Neural crest cell (in vitro differentiated cells): ENCODE measurements at places on chromosomes 2 and 18.

- no peak overlapping the region for H3K27ac ChIP-seq
- peaks cover 9% of the 10 kb centered on the region for H3K4me1 ChIP-seq
- no peak for DNase-seq
- H3K4me3 ChIP-seq, result no peak overlapping the region
- no peaks in the 10 kb centered on the region for H3K27me3 ChIP-seq
These were observed 304.8 kb upstream of the SOX11 start for GRCh38 chr2:5387406-5387805.

DNA sequence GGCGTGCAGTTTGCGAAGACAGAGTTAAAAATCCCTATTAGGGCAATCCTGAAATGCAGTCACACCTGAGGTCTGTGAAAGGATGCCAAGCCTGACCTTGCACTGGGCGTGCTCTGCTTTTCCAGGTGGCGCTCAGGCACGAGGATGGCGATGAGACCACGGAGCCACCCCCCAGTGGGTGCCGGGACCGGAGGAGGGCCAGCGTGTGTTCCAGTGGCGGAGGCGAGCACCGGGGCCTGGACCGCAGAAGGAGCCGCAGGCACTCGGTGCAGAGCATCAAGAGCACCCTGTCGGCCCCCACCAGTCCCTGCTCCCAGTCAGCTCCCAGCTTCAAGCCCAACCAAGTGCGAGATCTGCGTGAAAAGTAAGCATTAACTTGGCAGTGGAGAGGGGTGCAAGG lies 203.4 kb downstream of the TPGS2 start:
- peaks cover 25% of the 10 kb centered on the region for H3K36me3 ChIP-seq
- no peak for DNase-seq
- no peaks in the 10 kb centered on the region for H3K27me3 ChIP-seq
- no peak overlapping the region for H3K27ac ChIP-seq

- no peak overlapping the region for H3K4me3 ChIP-seq
- DNase-seq, result no peak
- peaks cover 29% of the 10 kb centered on the region for H3K4me1 ChIP-seq
- no peaks in the 10 kb centered on the region for H3K27me3 ChIP-seq
- peak overlapping the region; percentile 62 for H3K27ac ChIP-seq
- no peaks in the 10 kb centered on the region for H3K36me3 ChIP-seq
These were observed 39.8 kb upstream of the ASAP2 start for GRCh38 chr2:9166579-9167377.

DNA sequence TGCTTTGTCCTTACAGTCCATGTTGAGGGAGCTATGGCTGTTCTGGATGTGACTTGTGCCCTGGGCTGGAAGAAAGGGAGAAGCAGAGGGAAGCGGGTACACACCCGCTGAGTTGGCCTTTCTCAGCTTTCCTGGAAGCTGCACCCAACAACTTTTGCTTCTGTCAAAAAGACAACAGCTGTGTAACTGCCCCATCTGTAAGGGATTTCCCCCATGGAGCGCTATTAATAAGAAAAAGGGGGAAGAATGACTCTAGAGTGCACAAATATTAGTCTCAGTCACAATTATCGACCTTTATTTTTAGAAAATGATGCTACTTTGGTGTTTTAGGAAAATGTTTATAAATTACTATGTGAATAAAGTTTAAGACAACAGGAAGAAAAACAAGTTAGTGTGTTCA lies 368.3 kb downstream of the RAD51AP2 start:
- H3K27ac ChIP-seq, result no peak overlapping the region
- no peak overlapping the region for H3K4me3 ChIP-seq
- no peaks in the 10 kb centered on the region for H3K36me3 ChIP-seq
- no peaks in the 10 kb centered on the region for H3K27me3 ChIP-seq
- H3K4me1 ChIP-seq, result peaks cover 5% of the 10 kb centered on the region

DNA sequence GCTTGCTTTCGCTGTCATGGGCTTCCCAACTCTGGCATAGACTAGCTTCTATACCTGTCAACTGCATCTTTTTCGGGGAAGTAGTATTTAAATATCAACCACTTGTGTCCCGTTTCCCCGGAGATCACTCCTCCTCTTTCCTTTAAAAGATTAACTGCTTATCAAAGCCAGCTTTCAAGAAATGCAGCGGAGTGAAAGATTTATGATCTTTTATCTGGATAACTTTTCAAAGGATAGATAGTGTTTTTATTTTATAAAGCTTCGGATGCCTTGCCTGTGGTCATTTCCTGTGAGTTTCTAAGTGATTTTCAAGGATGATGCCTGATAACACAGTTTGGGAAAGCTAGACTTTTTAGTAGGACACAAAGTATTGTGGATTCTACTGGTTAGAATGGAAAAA lies 2.9 kb upstream of the IGFBP5 start:
- no peak for DNase-seq
- H3K4me3 ChIP-seq, result no peak overlapping the region
- peaks cover 14% of the 10 kb centered on the region for H3K4me1 ChIP-seq
- no peaks in the 10 kb centered on the region for H3K27me3 ChIP-seq
- peaks cover 4% of the 10 kb centered on the region for H3K36me3 ChIP-seq

GRCh38 chr2:105864262-105864661 lies 119.5 kb downstream of the NCK2 start:
- no peak overlapping the region for H3K4me3 ChIP-seq
- H3K36me3 ChIP-seq, result no peaks in the 10 kb centered on the region
- H3K27ac ChIP-seq, result peak overlapping the region; percentile 5
- no peak for DNase-seq
- no peaks in the 10 kb centered on the region for H3K27me3 ChIP-seq

- peaks cover 5% of the 10 kb centered on the region for H3K4me1 ChIP-seq
- no peak for DNase-seq
- H3K27ac ChIP-seq, result no peak overlapping the region
- no peaks in the 10 kb centered on the region for H3K27me3 ChIP-seq
These were observed 317.9 kb upstream of the TNP1 start for GRCh38 chr2:217177720-217178119.

DNA sequence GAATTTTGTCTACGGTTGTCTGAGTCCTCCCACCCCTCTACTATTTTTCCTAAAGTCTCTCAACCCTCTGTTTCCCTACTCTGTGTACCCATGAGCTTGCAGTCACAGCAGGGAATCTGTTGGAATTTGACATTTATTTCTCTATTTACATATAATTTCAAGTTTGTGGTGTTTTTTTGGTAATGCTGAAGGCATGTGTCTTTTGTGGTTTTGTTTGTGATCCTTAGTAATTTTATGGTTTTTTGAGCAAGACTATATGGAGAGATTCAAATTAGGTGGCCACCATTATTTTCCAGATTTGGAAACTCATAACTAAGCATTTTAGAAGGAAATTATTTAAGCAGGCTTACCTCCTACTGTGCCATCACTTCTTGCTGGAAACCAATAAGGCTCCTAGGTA lies 27.2 kb upstream of the FBLN7 start:
- no peaks in the 10 kb centered on the region for H3K4me1 ChIP-seq
- no peak for DNase-seq
- H3K4me3 ChIP-seq, result no peak overlapping the region
- no peaks in the 10 kb centered on the region for H3K27me3 ChIP-seq
- H3K27ac ChIP-seq, result no peak overlapping the region

DNA sequence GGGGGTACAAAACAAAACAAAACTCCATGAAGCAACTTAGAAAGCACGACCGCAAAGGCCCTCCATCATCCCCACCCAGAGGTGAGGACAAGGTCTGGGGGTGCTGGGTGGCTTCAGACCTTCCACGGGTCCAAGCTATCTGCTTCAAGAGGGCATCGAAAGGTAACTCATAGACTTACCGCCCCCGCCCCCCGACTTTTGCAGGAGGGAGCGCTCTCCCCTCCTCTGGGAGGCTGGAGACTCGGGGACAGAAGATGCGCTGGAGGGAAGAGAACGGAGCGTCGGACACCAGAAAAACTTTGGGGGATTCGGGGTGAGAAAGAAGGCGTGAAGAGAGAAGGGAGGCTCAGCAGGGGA lies 300 bp upstream of the STON1 start:
- no peak for DNase-seq
- no peaks in the 10 kb centered on the region for H3K27me3 ChIP-seq
- H3K36me3 ChIP-seq, result no peaks in the 10 kb centered on the region
- peak overlapping the region; percentile 91 for H3K4me3 ChIP-seq
- no peak overlapping the region for H3K27ac ChIP-seq

DNA sequence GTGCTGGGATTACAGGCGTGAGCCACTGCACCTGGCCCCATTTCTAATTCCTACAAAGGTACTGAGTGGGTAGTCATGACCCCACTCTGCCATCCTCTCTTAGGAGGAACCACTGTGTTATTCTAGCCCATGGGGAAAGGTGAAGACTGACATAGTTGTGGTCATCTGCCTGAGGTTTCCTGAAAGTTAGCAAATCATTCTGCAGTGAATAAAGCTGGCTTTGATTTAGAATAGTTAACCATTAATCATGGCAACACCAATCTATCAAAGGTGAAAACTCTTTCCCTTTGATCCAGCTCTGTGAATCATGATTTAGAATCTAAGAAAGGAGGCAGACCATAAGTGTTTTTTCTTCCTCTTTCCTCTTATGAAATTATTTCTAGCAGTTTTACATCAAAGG lies 50.8 kb downstream of the SUMO1 start:
- H3K36me3 ChIP-seq, result peaks cover under 1% of the 10 kb centered on the region
- no peak for DNase-seq
- H3K27ac ChIP-seq, result no peak overlapping the region
- no peaks in the 10 kb centered on the region for H3K27me3 ChIP-seq
- no peaks in the 10 kb centered on the region for H3K4me1 ChIP-seq
- H3K4me3 ChIP-seq, result no peak overlapping the region

GRCh38 chr2:203861197-203861596 lies 6.4 kb upstream of the CTLA4 start:
- no peaks in the 10 kb centered on the region for H3K27me3 ChIP-seq
- no peaks in the 10 kb centered on the region for H3K36me3 ChIP-seq
- no peak for DNase-seq
- no peak overlapping the region for H3K27ac ChIP-seq

DNA sequence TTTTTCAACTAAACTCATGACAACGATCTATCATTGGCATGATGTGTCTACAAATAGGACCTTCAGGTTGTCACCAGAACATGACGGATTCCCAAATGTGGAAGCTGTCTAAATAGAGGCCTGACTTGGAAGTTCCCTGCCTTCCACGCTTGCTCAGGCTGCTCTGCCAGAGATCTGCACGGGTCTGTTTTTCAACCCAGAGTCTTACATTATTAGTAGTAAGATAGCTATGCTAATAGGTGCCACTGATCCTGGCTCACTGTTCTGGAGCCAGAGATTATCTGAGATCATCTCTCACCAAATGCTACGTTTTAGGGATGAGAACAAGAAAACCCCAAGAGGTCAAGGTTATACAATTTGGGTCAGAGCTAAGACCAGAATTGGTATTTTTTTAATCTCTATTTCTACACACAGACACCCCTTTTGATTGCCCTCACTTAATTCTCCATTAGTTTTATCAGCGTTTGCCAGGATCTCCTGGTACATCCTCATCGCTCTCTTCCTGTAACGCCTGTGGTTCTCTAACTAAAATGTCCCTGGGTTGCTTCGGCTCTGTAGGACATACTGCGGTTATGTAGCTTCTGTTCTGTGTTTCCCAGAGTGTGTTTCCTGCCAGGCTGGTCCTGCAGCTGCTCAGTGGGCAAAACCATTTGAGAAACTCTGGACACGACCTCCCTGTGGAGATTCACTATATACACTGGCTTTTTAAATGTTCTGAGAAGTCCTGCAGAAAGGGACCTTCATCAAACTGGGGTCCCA lies 5.7 kb downstream of the CDC42EP3 start:
- no peak overlapping the region for H3K4me3 ChIP-seq
- no peak overlapping the region for H3K27ac ChIP-seq
- H3K27me3 ChIP-seq, result no peaks in the 10 kb centered on the region
- no peaks in the 10 kb centered on the region for H3K36me3 ChIP-seq

GRCh38 chr18:70452501-70452900 lies 163.7 kb downstream of the SOCS6 start:
- no peak overlapping the region for H3K27ac ChIP-seq
- peak; percentile 8 for DNase-seq
- no peaks in the 10 kb centered on the region for H3K36me3 ChIP-seq

GRCh38 chr2:241051578-241052487 lies 50.3 kb downstream of the MTERF4 start:
- no peak overlapping the region for H3K4me3 ChIP-seq
- DNase-seq, result no peak
- H3K4me1 ChIP-seq, result no peaks in the 10 kb centered on the region

GRCh38 chr2:221817052-221817451 lies 244.9 kb upstream of the EPHA4 start:
- no peak overlapping the region for H3K4me3 ChIP-seq
- H3K27ac ChIP-seq, result no peak overlapping the region
- no peak for DNase-seq

DNA sequence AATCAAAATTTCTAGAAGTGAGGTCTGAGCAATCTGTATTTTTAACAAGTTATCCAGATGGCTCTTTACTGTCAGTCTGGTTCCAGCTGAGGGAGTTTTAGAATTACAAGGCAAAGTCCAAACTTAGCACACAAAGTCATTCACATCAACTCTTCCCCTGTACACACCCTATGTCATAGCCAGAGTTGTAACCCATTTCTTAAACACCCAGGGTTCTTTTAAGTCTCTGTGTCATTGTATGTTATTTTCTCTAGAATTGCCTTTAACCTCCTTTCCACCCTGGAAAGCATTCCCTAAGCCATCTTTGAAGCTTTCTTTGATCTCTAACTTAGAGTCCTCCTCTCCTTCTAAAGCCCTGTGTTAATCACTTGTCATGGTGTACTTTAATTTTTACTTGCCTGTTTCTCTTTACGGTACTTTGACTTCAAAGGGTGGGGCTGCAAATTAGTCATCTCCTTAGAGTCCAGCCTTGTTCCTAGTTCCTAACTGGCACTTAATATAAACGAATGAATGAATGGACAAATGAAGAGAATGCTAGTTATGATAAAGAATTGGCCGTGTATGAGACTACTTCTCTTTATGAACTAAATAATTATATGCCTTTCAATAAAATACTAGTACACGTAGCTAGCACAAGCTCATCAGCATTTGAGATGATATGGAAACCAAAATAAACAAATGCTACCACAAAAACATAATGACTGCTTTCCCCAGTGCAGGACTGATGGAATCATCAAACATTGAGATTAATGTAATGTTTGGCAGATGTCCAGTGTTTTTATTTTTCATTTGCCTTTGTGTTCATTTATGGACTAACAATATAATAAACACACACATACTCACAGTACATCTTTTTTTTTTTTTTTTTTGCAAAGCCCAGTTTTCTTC lies 11.9 kb upstream of the ACTR3 start:
- no peak overlapping the region for H3K27ac ChIP-seq
- H3K4me3 ChIP-seq, result no peak overlapping the region
- no peak for DNase-seq

- peak overlapping the region; percentile 84 for H3K27ac ChIP-seq
- H3K36me3 ChIP-seq, result peaks cover 5% of the 10 kb centered on the region
- peak; percentile 16 for DNase-seq
- peak overlapping the region; percentile 16 for H3K4me3 ChIP-seq
- H3K4me1 ChIP-seq, result peaks cover 35% of the 10 kb centered on the region
These were observed 50.1 kb downstream of the KIAA2012 start for GRCh38 chr2:202122980-202123720.

- H3K4me3 ChIP-seq, result no peak overlapping the region
- H3K27ac ChIP-seq, result no peak overlapping the region
- H3K36me3 ChIP-seq, result peaks cover 4% of the 10 kb centered on the region
- DNase-seq, result no peak
These were observed 144.4 kb upstream of the REV1 start for GRCh38 chr2:99634234-99634633.

DNA sequence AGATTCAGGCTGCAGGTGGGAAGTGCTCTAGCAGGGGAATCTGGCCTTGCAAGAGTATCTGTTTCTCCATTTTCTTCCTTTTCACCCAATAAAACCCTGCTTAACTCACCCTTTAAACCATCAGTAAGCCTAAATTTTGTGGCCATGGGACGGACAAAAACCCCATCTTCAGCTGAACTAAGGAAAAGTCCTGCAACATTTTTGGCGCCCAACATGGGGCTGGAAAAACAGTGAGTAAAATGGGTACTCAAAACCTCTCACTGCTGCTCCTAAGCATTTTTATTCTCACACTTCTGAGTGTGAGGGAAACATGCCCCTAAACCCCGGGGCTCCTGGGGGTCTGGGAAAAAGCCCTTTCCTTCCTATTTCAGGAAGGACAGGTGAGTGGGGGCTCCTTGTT lies 414.3 kb downstream of the ZNF804A start:
- no peaks in the 10 kb centered on the region for H3K27me3 ChIP-seq
- H3K27ac ChIP-seq, result no peak overlapping the region
- DNase-seq, result no peak
